ENCODE measurements at places on chromosomes 11 and 22.

DNA sequence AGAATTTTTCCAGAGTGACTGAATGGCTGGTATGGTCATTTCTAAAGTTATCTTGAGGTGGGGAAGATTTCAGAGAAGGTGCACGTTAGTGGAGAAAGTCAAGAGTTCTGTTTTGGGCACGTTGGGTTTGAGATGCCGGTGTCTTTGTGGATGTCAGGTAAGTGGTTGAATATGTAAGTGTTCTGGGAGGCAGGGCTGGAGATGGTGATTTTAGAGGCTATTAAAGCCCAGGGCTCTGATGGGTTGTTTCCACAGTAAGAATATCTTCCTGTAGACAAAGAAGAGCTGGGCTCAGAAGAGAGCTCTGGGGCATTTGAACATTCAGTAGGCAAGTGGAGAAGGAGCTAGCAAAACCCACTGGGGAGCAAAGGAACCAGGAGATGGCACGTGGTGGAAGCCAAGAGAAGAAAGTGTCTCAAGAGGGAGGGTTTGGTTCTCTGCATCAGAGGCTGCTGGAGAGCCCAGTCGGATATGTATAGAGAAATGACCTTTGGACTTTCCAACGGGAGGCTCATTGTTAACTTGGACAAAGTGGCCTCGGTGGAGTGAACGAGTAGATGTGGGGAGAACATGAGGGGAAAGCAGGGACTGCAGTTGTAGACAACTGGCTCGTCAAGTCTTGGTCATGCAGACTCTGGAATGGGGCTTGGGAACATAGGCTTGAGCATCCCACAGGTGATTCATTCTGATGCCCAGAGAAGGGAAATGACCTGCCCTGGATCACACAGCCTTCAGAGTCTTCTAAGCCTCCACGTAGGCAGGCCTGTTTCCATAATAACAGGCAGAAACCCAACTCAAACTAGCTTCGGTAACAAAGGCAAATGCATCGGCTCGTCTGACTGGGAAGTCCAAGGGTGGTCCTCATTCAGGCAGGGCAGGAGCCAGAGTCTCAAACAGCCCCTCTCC, 98.4 kb upstream of the PARVA start:
- no peak for DNase-seq

DNA sequence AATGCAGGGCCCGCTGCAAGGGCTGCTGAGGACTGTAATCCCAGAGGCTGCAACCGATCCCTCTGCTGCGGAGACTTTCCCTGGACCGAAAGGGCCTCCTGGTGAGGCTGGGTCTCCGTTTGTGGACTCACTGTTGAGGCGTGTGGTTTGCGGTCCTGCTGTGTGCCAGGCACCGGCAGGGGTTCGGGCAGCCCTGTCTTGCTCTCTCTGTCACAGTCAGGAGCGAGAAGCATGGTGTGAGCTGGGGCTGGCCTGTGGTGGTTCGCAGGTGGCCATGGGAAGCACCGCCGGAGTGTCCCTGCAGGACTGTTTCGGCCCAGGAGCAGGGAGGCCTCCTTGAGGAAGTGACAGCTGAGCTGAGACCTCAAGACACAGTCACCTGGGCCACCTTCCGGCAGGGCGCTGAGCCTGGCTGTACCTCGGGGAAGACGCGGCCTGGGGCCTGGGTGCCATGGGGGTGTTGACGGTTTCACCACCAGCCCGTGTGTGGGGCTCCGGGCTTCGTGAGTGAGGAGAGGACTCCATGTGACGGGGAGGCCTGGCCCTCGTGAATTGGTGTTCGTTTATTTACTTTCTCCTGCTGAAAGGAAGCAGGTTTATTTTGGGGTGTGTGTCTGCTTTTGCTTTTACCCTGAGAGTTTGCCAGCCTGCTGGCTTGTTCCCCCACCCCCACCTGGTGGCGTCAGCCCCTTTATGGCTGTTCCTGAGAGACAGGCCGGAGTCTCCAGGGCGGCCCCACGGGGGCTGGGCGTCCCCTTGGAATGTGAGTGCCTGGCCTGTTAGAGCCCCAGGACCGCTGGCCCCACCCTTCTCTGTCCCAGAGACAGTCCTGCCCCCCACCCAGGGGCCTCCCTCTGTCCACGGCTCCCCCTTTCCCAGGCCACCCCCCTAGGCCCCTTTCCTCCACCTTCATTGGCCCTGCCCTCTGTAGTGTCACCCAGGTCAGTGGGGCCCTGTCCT, 122.5 kb downstream of the KCNQ1OT1 start:
- no peak for DNase-seq

DNA sequence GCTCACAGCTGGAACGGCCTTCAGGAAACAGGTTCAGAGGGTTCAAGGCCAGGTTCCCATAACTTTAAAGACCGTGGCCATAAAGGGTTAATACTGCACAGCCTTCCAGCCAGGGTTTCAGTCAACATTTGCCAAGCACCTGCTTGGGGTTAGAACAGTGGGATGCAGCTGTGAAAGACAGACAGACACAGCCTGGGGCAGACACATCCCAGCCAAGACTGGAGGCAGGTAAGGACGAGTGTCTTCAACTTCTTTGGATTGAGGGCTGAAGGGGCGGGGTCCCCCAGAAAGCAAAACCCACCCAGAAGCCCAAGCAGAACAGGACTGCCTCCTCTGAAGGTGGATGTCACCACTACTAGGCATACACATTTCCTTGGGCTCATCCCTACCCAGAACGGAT, 14.3 kb downstream of the ARFGAP2 start:
- no peak for DNase-seq

DNA sequence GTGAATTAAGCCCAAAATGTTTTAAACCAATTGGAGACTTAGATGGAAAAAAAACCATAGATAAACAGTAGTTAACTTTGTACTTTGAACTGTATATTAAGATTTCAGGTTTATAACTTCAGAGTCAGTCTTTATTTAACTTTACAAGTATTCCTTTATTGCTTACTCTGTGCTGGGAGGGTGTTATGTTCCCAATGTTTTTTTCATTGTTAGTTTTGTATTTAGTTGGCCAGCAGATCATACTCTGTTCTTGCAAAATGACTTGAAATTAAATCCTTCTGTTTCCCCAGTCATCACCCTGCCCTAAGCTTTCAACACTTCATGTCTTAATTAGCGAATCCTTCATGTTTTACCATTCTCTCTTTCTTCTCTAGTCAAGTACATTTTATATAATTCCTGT, 25.3 kb downstream of the SIK2 start:
- DNase-seq: no peak

GRCh38 chr11:17552392-17553248, 5.6 kb downstream of the OTOG start:
- no peak for DNase-seq

DNA sequence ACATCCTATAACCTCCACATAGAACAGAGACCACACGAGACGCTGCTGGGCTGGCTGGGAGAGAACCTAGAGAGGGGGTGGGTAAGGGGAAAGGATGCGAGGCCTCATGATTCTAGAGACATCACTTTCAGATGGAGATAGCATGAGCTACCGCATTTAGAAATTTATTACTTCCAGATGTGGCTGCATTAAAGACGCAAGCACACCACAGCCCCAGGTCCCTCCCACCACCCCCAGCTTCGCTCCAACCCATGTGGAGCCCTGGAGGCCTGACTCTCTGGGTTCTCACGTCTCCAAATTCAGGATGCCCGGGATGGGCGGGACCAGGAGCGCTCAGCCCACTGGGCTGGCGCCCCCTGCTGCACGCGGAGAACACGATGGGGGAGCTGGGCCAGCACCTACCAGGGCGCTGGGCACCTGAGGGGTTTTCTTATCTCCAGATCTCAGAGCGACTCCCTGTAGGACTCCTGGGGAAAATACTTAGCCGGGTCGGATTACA, 13.6 kb downstream of the MRPL21 start:
- no peak for DNase-seq

DNA sequence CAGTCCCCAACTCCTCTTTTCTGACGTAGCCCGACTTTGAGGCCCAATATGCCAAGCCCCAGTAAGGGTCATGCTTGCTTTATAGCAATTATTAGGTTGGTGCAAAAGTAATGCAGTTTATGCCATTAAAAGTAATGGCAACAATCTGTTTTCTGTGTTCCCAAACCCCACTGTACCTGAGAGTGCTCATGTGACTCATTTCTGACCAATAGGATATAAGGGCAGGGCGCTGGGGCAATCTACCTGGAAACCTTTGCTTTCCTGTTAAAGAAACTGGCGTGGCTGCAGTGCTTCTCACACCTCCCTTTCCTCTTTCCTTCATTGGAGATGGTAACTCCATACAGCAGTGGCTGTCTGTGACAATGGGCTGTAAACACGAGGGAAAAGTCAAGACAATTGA, 78.9 kb upstream of the MPPED2 start:
- no peak for DNase-seq

DNA sequence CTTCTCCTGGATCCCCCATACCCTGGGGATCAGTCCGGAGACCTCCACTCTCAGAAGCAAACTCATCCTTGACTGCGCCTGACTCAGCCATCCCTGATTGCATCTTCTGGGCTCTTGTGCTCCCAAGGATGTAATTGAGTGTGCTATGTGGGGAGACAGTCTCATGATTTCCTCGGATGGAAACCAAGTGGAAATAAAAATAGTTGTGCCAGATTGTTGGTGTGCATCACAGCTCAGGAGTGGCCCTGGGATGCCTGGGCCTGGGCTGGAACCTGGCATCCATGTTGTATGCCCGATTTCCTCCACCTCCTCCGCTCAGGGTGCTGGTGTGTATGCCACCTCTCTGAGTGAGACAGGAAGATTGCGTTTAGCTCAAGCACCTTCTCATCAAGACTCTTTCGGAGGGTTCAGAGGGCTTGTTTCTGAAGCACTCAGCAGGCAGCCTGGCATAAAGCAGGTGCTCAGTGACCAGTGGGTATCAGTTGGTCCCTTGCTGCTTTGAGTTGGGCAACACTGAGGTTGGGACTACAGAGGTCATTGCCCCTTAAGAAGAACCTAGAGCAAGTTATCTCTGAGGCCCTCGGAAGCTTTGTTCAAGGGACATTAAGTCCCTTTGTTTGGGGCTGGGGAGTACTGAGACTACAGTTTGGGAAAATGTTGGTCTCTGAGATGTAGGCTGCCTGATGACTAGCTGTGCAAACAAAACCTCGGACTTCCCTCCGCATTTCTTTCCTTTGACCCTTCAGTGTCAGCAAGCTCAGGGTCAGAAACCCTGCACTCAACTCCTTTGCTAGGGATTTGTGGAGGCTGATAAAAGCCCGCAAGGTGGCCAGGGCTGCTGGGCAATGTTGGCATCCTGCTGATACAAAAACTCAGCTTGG, 24.8 kb upstream of the MICAL2 start:
- no peak for DNase-seq

DNA sequence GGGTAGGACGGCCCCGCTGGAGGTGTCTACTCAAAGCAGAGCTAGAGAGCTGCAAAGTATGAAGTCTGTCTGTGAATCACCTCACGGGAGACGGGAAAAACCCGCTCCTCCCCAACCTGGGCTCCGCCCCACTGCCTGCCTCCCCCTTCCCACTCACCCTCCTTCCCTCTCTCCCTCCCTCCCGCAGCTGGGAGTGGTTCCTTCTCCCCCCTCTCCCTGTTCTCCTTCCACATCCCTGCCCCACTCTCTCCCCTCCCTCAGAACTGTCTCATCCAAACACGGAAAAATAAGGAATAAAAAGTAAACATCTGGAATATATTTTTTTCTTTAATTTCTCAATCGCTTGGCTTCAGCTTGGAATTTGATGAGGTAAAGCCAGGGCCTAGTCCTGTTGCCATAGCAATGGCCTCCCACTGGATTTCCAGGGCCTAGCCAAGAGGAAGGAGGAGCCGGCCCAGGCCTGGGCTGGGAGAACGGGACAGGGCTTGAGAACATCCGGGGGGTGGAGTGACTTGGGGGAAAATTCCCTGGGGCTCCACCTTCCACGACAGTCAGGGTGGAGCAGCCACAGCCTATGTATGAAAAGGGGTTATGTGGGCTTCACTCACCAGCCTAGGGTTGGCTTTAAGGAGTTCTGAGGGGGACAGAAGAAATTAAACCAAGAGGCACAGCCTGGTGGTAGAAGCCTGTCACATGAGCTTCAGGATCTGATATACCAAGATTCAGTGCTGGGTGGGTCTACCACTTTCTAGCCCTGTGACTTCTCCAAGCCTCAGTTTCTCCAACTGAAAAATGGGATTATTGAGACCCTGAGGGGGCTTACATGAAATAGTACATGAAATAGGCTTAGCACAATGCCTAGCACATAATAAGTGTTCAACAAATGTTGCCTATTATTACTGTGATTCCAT, 2.2 kb downstream of the TNKS1BP1 start:
- no peak for DNase-seq

GRCh38 chr22:35051013-35051535, 14.9 kb upstream of the ISX start:
- DNase-seq: no peak

DNA sequence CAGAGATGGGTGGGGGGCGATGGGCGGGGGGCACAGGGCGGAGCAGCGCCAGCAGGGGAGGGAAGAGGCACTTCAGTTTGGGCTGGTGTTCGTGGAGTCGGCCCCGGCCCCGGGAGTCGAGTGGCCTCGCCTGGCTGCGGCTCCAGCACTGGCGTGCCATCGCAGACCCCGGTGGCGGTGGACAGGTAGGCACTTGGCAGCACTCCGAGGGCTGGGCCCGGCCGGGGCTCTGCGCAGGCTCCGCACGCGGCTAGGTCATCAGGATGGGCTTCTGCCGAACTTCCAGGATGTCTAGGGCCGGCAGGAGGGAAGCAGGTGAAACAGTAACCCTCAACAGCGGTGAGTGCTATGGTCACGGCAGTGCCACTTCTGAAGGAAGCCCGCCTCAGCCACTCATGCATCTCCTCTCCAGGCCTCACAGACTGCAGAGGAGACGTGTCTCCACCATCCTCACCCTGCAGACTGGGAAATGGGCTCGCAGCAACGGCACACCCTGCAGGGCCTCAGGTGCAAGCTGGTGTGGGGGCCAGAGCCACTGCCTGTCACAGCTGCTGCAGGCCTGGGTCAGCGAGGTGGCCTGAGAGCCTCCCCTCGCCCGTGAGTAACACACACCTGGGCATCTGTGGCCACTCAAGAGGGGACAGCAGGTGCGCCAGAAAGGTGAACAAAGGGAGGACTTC, 33.3 kb downstream of the NUP50 start:
- DNase-seq: no peak

GRCh38 chr11:68528630-68529029, 68.1 kb downstream of the PPP6R3 start:
- DNase-seq: no peak

GRCh38 chr11:125957618-125958332, 11.9 kb downstream of the VSIG10L2 start:
- DNase-seq: no peak

DNA sequence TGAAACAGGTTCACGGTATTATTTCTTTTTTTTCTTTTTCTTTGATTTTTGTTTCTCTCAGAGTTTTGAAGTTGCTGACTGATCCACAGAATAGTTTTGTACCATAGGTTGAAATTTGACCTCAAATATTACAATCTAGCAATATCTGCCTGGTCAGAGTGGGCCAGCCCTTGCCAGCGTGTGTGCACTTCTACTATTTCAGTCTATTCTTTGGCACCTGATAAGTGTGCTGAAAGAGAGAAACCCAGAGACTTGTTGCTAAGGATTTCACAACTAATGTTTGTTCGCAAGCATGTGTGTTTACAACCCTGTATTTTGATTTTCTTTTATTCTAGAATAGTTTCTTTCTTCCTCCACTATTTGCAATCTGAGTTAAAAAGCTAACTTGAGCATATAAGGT, 1125.2 kb upstream of the CNTN5 start:
- DNase-seq: no peak

Data from activated CD8-positive, alpha-beta memory T cell treated with anti-CD3 and anti-CD28 coated beads for 4 hours (primary cell).